ENCODE measurements at places on chromosomes 11 and 22.

- no peak for DNase-seq
Observed at GRCh38 chr11:120372296-120372695, 36.1 kb downstream of the ARHGEF12 start.

DNA sequence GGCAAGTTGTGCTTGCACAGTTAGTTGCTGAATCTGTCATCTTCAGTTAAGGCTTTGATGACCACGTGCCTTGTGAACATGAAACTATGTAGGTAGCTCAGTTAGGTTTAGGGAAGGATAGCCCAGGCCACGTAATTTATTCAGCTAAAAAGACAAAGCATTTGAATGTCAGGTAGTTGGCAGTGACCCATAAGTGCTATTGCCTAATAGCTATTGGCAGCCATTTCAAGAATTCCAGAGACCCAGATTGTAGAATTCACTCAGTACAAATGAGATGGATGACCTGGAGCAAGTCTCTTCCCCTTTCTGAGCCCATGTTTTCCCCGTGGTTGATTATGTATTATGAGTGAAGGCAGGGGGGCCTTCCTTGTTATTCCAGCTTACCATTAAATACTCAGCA, 265.3 kb upstream of the ANO5 start:
- no peak for DNase-seq

DNA sequence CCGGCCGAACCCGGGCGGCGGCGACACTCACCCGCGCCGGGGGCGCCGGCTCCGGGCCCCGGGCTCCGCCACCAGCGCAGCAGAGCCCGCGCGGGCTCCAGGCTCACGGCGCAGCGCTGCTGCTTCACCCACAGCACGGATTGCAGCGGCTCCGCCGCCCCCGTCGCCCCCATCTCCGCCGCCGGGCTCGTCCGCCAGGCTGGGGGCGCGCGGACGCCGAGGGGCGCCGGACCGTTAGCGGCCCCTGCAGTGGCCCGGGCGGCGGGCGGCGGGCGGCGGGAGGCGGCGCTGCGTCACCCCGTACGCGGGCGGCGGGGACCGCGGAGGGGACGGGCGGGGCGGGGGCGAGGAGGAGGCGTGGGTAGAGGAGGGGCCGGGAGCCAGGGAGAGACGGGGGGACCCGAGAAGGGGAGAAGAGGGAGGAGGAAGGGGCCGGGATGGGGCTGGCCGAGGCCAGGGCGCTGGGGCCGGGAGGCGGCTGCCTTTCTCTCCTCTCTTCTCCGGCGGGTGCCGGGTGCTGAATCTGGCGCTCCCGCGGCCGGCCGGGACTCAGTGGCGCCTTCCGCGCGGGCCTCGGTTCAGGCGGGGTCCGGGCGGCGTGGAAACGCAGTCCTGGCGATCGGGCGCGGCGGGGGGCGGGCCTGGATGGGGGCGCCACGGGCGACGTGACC, at the start of gene CERK:
TSS of gene CERK (minus strand) at position 277 of the 671 bp plus-strand sequence. CDS start at position 173, 104 bp downstream.
- peak; percentile 82 for DNase-seq

- no peak for DNase-seq
Observed at GRCh38 chr11:115344846-115345245, 159.4 kb downstream of the CADM1 start.

DNA sequence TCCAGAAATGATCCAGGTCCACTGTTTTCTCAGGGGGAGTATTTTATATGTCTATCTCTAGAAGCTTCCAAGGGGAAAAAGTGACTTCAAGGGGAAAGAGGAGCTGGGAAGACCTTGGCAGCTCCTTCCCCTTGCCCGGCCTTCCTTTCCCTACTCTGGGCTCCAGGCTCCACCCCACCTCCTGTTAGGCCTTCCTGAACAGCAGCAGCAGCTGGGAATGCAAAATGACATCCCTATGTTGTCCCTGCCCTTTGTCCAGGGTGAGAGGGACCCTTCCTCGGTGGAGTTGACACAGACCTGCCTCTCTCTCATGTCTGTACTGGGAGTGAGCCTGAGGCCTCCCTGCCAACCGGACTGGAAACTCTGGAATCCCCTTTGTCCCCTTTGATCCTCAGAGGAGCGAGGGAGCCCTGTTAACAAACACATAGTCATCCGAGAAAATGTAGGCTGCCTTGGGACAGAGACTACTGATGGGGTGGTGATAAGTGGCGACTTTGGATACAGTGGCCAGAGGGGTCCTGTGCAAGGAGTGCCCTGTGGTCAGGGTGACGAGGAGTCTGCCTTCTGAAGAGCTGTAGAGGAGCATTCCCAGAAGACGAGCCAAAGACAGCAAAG, 9.0 kb upstream of the MALAT1 start:
- DNase-seq, result no peak

All from renal pelvis (tissue), 12 donors.